ENCODE measurements at places on chromosomes 6 and 20.
A peak's percentile ranks its signal among the peaks of the same experiment; 100 is the strongest.

GRCh38 chr6:6752129-6752528 is 163.6 kb downstream of the LY86 start:
- no peaks in the 10 kb centered on the region for H3K36me3 ChIP-seq
- H3K4me1 ChIP-seq = peaks cover 23% of the 10 kb centered on the region
- H3K4me3 ChIP-seq = no peak overlapping the region
- H3K27me3 ChIP-seq = no peaks in the 10 kb centered on the region

- no peaks in the 10 kb centered on the region for H3K27me3 ChIP-seq
- H3K4me1 ChIP-seq = peaks cover 64% of the 10 kb centered on the region
- no peak for DNase-seq
- H3K4me3 ChIP-seq = no peak overlapping the region
- no peaks in the 10 kb centered on the region for H3K36me3 ChIP-seq
Observed at GRCh38 chr6:42790549-42791181, 8.8 kb downstream of the BICRAL start.

GRCh38 chr20:36364506-36364905 is 58.4 kb downstream of the DLGAP4 start:
- no peaks in the 10 kb centered on the region for H3K36me3 ChIP-seq
- no peaks in the 10 kb centered on the region for H3K27me3 ChIP-seq
- no peak overlapping the region for H3K4me3 ChIP-seq

- DNase-seq = no peak
- H3K4me3 ChIP-seq = no peak overlapping the region
- no peak overlapping the region for H3K27ac ChIP-seq
- no peaks in the 10 kb centered on the region for H3K27me3 ChIP-seq
- H3K36me3 ChIP-seq = no peaks in the 10 kb centered on the region
Observed at GRCh38 chr6:2651536-2651935, 99.2 kb downstream of the MYLK4 start.

DNA sequence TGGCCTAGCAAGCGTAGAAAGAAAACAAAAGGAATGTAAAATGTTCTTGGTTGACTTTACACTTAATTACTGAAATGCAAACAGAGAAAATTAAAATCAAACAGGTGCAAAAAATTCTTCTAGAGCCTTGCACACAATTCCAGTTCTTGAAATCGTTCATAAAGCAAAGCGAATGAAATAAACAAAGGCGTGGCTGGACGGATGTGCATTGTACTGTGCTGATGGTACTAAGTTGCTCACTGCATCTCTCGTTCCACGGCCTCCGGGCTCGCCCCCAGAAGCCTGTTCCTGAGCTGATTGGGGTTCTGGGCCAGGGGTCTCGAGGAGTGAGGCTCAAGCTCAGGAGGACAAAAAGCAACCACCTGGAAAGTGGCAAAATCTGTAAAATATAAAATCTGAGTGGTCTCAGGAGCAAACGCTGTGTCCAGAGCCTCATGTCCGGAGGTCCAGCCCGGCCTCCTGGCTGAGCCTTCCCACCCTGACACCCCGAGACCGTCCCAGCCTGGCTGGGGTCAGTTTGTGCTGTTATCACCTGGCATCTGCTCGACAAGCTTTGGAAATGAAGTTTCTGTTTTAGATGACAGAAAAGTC is 71.3 kb downstream of the TTLL2 start:
- no peak for DNase-seq
- no peak overlapping the region for H3K27ac ChIP-seq
- H3K27me3 ChIP-seq = no peaks in the 10 kb centered on the region
- no peaks in the 10 kb centered on the region for H3K36me3 ChIP-seq
- no peak overlapping the region for H3K4me3 ChIP-seq

DNA sequence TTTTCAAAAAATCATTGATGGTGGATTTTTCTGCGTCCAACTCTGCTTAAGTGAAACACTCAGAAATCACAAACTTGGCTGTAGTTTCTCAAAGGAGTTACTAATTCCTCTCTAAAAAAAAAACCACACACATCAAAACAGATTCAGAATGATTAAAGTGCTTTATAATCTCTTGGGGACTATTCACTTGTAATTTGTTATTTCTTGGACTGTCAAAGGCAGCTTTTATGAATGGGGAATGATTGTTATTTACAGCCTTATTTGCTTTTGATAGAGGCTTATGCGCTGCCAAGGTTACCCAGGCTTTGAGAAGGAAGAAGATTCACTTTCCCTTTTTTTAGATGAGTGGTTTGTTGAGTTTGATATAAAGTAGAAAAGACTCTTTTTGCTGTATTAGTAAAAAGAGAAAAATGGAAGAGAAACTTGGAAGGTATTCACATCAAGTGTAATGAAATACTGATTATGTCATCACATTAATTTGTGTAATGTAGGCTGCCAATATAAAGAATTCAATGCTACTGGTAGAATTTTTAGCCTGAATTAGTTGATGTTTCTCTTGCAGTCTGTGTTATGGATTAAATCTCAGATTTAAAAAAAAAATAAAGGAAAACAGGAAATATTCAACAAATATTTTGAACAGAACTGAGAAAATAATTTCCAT is 381.0 kb upstream of the SASH1 start:
- no peak overlapping the region for H3K4me3 ChIP-seq
- no peaks in the 10 kb centered on the region for H3K36me3 ChIP-seq
- H3K27ac ChIP-seq = no peak overlapping the region

DNA sequence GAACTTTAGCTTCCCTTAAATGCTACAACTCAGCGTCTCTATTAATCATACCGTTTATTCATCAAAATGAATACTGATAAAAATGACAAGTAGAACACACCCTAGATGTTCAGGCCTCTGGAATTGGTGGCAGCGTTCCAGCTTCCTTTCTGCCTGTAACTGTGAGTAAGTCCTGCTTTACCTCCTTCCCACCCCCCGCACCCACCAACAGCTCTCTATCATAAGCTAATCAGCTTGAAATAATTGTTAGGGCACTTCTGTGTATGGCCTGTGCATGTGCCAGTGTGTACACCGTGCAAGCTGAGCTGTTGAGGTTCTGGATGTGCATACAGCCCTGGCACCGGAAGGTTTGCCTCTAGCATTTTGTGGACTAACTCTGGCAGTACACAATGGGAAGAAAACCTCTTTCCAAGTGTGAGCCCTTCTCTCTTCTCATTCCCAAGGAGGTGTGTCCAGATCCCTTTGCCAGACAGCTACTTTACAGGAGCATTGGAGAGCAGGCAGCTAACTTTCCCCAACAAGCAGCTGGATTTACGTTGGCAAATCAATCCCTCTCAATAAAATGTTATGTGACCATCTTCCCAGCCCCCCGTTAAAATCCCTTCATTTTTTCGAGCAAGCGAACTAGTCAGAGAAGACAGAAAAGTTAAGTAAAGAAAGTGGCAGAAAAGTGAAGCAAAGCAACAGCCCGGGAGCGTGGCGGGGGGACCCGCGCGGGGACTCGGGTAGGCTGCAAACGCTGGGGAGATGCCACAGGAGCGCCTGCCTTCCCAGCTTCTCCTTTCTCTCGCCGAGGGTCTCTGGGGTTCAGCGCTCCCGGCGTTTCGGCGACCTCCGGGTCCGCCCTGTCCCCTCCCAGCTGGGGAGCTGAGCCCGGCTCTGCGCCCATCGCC is 803 bp upstream of the ADGRG6 start:
- H3K36me3 ChIP-seq = no peaks in the 10 kb centered on the region
- H3K27me3 ChIP-seq = no peaks in the 10 kb centered on the region
- DNase-seq = no peak
- H3K4me3 ChIP-seq = peak overlapping the region; percentile 70

DNA sequence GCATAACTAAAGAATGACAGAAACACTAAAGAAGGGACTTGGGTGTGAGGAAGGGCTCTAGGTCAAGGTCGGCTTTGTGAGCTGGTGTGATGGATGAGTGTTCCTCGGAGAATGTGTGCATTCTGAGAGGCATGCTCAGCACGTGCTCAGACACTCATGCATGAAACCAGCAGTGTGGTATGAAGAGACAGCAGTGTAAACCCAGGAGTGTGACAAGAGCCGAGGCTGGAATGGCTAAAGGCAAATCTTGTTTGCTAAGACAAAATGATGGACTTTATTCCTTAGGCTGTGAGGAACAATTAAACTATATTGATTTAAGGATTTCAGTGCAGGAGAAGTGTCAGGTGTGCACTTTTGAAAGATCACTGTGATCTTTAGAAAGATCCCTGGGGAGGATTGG is 107.4 kb upstream of the MAP7 start:
- H3K27me3 ChIP-seq = no peaks in the 10 kb centered on the region
- no peak for DNase-seq

DNA sequence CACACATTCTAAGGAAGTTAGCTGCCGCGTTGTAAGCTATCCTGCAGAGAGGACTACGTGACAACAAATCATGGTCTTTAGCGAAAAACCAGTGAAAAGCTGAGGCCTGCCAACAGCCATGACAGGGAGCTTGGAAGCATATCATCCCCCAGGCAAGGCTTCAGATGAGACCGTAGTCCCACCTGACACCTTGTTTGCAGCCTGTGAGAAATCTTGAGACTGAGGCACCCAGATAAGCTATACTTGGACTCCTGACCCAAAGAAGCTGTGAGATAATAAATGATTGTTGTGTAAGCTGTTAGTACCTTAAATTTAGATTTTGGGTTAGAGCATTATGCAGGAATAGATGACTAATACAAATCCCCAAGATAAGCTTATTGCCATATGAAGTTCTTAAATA is 45.4 kb upstream of the SENP6 start:
- no peaks in the 10 kb centered on the region for H3K27me3 ChIP-seq
- H3K4me3 ChIP-seq = no peak overlapping the region
- H3K4me1 ChIP-seq = no peaks in the 10 kb centered on the region
- no peak for DNase-seq

DNA sequence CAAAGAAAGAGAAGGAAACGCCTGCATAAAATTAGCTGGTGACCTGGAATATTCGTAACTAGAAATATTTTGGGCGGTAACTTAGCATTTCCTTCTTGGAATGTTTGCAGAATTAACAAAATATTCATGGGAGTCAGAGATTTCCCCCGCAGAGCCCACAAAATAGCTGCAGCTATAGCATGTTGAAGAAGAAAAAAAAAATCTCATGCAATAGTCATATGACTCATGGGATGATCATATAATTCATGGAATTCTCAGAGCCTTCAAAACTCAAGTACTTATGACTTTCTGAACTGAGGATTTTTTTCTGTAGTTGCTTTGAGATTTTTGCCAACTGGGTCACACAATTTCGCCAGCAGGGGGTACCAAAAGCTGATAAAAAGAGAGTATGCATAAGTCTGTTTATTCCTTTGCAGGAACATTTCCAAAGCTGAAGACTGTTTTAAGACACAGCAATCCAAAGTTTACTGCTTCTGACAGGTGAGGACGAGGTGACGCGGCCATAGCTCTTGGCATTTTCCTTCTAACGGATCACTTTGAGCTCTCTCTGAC is 586.0 kb upstream of the CHD6 start:
- H3K27ac ChIP-seq = no peak overlapping the region
- no peaks in the 10 kb centered on the region for H3K36me3 ChIP-seq
- H3K4me3 ChIP-seq = no peak overlapping the region
- H3K27me3 ChIP-seq = no peaks in the 10 kb centered on the region
- DNase-seq = no peak
- H3K4me1 ChIP-seq = no peaks in the 10 kb centered on the region

- H3K36me3 ChIP-seq = no peaks in the 10 kb centered on the region
- peaks cover 4% of the 10 kb centered on the region for H3K4me1 ChIP-seq
- H3K27ac ChIP-seq = no peak overlapping the region
Observed at GRCh38 chr20:40713508-40713907, 24.5 kb upstream of the MAFB start.

DNA sequence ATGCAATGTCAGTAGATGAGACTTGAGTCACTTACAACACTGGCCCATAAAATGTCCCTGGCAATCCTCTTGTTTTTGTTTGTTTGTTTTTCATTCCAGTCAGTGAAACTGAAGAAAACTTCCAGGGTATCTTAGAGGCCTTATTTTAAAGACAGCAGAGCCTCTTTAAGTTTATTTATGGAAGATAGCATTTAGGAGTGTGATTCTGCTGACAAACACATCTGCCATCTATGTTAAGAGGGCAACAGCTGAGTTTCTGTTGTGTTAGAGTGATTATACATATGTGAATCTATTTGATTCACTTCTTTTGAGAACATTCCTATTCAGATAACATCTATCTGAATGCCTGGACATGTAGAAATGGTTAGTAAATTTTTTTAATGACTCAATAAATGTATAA is 812.6 kb downstream of the TENT5A start:
- no peak overlapping the region for H3K4me3 ChIP-seq
- H3K4me1 ChIP-seq = no peaks in the 10 kb centered on the region
- DNase-seq = no peak

- H3K36me3 ChIP-seq = no peaks in the 10 kb centered on the region
- no peak overlapping the region for H3K27ac ChIP-seq
Observed at GRCh38 chr6:129901910-129902309, 40.8 kb upstream of the TMEM244 start.

GRCh38 chr6:62942000-62942399 is 269.3 kb upstream of the FKBP1C start:
- no peak for DNase-seq
- no peaks in the 10 kb centered on the region for H3K27me3 ChIP-seq
- no peak overlapping the region for H3K27ac ChIP-seq

GRCh38 chr6:27472182-27472616 is 706 bp downstream of the ZNF184 start:
- no peaks in the 10 kb centered on the region for H3K4me1 ChIP-seq
- no peak for DNase-seq
- H3K27ac ChIP-seq = peak overlapping the region; percentile 90
- H3K27me3 ChIP-seq = no peaks in the 10 kb centered on the region
- no peaks in the 10 kb centered on the region for H3K36me3 ChIP-seq

- no peaks in the 10 kb centered on the region for H3K36me3 ChIP-seq
- no peaks in the 10 kb centered on the region for H3K4me1 ChIP-seq
- DNase-seq = no peak
- no peak overlapping the region for H3K27ac ChIP-seq
Observed at GRCh38 chr20:42756991-42757390, 432.7 kb downstream of the PTPRT start.

GRCh38 chr6:170122651-170123050 is 168.2 kb downstream of the DLL1 start:
- peaks cover 17% of the 10 kb centered on the region for H3K4me1 ChIP-seq
- no peak overlapping the region for H3K27ac ChIP-seq
- no peaks in the 10 kb centered on the region for H3K27me3 ChIP-seq

DNA sequence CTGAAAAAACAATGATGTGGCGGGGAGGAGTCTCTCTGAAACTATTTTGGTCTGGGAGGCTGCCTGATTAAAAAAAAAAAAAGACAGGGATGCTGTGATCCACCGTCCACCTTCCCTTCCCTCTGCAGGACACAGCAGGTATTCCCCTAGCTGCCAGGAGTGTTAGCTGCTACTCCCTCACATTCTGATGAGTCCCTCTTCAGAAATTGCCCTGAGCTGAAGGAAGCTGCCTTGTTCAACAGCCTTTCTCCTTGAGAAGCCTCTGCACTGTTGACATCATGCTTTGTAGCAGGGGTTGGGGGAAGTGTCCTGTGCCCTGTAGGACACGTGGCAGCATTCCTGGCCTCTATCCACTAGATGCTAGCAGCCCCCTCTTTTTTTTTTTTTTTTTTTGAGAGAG is 71.7 kb upstream of the ZMYND8 start:
- no peaks in the 10 kb centered on the region for H3K27me3 ChIP-seq
- no peaks in the 10 kb centered on the region for H3K36me3 ChIP-seq
- no peak for DNase-seq
- no peak overlapping the region for H3K27ac ChIP-seq
- peaks cover 20% of the 10 kb centered on the region for H3K4me1 ChIP-seq

GRCh38 chr20:56859801-56860261 is 230.7 kb downstream of the TFAP2C start:
- peak overlapping the region; percentile 33 for H3K27ac ChIP-seq
- DNase-seq = no peak
- no peaks in the 10 kb centered on the region for H3K36me3 ChIP-seq
- no peaks in the 10 kb centered on the region for H3K27me3 ChIP-seq
- no peak overlapping the region for H3K4me3 ChIP-seq

- H3K27me3 ChIP-seq = no peaks in the 10 kb centered on the region
- no peak for DNase-seq
- no peak overlapping the region for H3K4me3 ChIP-seq
- H3K4me1 ChIP-seq = no peaks in the 10 kb centered on the region
Observed at GRCh38 chr6:148157841-148158240, 184.8 kb upstream of the SASH1 start.

Data from esophagus squamous epithelium (tissue), 5 donors.